Activated T-cell treated with anti-CD3 and anti-CD28 coated beads, Interleukin-2, amount 50 U/mL, for 72 hours (primary cell): ENCODE measurements at places on chromosomes 7 and 10. TPM values are rescaled to one million over a fixed set of nuclear protein-coding genes. Genes with fewer than 3 reads are reported as not detected.

DNA sequence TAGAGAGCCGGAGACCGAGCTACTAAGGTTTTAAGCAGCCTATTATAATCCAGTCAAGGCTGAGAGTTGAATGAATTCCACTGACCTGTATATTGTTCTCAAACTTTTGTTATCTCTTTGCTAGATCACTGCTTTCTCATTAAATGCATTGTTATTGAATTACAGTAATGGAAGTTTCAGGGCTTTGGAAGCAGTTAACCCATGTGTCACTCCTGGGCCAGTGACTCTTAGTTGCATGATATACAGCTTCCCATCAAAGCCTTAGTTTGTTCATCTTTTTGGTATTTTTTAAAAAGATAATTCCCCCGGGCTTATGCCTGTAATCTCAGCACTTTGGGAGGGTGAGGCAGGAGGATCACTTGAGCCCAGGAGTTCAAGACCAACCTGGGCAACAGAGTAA lies 55.4 kb upstream of the KIAA1217 start:
- no peak for DNase-seq

GRCh38 chr10:59678884-59679301 lies 30.8 kb downstream of the SLC16A9 start:
- DNase-seq: peak; percentile 28

GRCh38 chr7:14381306-14381705 lies 391.8 kb upstream of the ETV1 start:
- no peak for DNase-seq

Gene NEUROG3
- not detected for total RNA-seq

Gene DGKI
- total RNA-seq: 18.2 TPM
